NCI-H2171 treated with DMSO at 0.1 percent for 48 hours (cell line): ENCODE measurements at places on chromosomes 11 and 22.

- DNase-seq, result peak; percentile 45
These were observed at the start of gene GUCY1A2 for GRCh38 chr11:107018219-107018901. TSS of gene GUCY1A2 (minus strand) at chr11:107018476. CDS start at chr11:107018055, 421 bp downstream.

DNA sequence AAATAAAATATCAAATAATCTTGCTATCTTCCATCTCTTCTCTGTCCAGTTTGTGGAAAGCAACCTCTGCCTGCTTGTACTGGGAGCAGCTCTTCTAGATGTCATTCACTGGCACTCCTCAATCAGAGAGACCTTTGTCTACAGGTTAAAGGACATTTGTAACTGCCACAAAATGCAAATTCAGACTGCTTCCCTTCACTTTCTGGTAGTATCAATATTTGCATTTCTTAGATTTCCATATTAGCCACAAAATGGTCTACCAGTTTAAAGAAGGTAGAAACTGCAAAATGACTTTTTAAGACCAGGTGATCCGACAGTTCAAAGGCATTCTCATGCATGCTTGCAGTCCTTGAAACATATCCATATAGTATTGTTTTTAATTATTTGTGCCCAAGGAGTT, 51.7 kb upstream of the RCN1 start:
- no peak for DNase-seq

GRCh38 chr11:67118181-67118766, 789 bp upstream of the KDM2A start:
- peak; percentile 28 for DNase-seq

DNA sequence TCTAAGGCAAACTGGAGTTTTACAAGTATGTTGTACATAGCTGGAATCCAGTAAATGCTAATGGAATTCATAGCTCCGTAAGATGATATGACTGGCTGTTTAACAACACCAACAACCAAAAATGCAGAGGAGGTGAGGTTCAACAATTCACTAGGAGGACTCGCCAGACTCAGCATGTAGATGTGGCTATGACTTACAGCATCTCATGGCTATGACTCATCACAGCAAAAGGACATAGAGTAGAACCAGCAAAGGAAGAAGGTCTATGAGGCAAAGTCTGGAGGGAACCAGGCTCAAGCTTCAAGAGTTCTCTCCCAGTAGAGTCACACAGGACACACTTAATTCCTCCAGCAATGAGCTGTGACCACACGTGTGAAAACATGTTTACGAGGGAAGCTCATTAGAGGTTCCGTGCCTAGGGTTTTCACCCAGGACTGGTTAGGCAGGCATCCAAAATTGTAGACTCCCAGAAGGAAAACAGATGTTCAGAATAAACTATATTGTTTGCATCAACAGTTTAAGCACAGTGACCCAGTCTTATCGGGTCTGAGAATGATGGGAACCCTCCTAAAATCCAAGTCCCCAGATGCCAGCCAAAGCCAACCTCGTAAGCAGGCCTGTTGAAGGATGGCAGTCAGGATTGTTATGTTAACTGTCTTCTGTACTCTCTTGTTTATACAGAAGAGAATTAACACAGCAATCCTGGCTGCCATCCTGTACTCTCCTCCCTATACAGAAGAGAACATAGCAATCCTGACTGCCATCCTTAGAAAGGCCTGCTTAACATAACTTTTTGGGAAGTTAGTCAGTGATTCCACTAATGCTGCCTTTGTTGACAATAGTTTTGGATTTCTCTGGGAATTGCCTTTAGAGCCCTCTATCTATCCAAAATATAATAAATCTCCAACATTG, 116.6 kb downstream of the LARGE1 start:
- peak; percentile 34 for DNase-seq

DNA sequence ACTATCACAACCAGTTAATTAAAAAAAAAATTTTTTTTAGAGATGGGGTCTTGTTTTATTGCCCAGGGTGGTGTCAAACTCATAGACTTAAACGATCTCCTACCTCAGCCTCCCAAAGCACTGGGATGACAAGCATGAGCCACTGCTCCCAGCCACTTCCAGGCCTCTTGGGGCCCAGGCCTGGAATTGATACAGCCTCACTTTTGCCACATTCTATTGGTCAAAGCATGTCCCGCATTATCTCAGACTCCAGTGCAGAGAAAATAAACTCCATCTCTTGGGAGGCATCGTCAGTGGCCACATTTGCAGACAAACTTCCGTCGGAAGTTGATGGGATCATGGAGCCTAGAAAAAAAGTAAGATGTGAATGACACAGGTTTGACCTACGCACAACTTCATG, 9.4 kb upstream of the RASD2 start:
- DNase-seq, result no peak

- no peak for DNase-seq
These were observed 376.5 kb downstream of the NXPE2 start for GRCh38 chr11:115054570-115055538.

DNA sequence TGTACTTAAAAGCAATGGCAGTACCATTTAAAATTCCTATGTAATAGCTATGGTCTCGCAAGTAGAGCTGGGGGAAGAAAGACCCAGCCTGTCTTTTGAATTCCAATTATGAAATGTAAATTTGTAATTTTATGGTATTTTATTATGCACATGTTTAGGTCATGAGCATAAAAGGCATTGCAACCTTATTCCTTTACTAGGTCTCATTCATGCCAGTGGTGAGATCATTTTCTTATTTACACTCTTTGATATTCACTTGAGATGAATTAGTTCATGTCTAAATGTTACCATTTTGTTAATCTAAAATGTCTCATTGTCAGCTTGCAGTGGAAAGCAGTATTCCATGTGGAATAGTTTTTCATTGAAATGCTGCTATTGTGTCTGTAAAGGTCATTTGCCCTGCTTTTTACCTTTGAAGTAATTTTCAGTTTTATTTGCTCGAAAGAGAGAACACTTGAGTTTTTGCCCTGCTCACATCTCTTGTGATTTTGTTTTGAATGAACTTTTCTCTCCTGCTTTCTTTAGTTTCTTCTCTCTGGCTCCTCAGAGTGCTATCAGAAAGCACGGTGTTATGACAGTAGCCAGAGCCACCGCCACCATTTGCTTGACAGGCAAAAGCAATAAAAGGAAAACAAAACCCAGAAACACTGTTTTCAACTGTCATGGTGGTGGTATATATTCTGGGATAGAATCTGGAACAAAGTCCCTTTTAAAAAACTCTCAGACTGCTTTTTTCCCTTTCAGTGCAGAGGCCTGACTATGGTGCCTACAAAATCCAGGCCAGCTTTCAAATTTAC, 37.2 kb upstream of the RAG2 start:
- no peak for DNase-seq

DNA sequence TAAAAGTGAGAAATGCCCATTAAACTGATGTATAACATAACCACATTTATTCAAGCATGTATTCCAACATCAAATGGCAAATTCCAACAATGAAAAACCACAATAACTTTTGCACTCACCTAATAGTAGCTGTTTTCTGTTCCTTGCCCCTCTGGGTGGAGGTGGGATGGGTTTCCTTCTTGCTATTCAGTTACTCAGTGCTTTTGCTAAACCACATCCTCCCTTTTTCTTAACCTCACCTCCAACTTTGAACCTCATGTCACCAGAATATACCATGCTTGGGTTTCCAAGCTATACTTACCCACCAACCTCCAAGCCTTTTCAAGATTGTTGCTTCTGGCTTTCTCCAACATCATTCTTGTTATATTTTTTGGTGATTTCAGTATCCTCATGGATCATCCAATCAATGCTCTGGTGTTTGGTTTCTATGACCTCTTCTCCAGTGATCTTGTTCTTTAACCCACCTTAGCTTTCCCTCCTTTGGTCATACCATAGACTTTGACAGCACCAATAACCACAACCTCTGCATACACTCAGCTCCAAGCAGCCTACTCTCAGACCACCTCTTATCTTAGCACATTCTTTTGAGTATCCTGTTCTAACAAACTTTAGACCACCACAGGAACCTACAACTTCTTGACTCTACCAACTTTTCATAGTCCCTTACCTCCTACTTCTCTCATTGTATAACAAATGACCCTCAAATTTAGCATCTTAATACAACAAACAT, 3.2 kb upstream of the CCDC15 start:
- no peak for DNase-seq
